ENCODE measurements at places on chromosomes 5 and 9. TPM values are rescaled to one million over a fixed set of nuclear protein-coding genes. Genes with fewer than 3 reads are reported as not detected.

Gene RACK1
- total RNA-seq = 4,986 TPM

- no peak for DNase-seq
Measured at GRCh38 chr5:22542340-22542739, 310.8 kb downstream of the CDH12 start.

Gene CAST
- total RNA-seq = 459 TPM

DNA sequence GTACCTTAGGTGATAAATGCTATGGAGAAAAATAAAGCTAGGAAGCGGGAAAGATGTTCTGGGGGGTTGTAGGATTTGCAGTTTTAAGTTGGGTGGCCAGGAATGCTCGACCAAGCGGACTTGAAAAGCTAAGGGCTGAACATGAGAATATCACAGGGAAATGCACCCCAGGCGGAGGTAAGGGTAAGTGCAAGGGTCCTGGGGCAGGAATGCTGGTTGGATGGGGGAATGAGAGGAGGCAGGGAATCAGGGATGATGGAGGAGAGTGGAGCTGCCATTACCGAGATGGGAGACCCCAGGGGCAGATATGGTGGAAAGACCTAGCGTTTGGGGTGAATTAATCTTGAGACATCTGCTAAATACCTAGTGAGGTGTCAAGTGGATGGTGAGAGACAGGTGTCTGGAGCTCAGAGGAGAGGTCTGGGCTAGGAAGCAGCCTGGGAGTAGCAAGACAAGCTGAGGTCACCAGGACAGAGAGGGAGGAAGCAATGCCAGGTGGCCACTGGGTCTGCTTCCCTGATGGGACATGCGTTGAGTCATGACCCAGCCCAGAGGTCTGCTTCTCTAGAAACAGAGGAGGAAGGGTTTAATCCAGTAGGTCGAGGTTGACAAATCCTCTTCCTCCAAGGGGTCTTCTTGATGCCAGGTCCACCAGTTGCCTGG, 77.7 kb upstream of the ASS1 start:
- no peak for DNase-seq

GRCh38 chr9:73038089-73038509, 85.2 kb upstream of the ALDH1A1 start:
- no peak for DNase-seq

DNA sequence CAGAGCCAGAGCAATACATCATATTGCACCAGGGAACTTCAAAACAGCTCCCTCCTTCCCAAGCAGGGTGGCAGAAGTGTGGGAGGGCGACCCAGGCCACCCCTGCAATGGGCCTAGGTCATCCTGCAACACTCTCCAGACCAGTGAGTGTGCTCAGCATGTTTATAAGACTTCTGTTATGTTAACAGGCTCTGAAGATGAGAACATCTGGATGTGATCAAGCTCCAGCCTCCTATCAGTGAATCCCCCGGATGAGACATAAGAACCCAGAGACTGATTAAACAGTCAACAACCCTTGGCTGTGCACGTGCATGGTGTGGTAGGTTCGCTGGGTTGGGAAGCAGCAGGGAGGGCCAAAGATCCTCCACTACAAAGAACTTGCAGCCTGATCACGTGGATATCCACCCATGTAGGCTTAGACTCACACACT, 63.3 kb downstream of the ABCA1 start:
- DNase-seq = no peak

DNA sequence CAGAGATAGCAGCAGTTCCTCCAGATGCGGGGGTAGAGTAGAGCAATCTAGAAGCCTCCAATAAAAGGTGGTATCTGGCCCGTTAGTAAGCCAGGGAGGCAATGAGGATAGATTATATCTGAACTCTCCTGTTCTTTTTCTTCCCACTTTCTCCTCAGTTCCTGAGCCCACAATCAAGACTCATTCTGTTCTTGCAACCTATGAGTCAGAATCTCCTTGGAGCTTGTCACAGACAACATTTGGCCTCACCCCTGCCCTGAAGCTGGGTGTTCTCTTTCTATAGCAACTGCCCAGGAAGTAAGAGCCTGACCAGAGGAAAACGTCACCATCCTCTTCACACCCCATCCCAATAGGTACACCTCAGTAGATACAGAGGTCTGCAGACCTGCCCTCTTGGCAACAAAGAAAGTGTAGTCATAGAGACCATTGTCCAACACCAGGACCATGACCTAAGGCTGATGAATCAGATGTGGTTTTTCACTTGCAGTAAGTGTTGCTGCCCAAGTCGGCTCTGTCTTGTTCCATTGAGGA, 76.3 kb upstream of the PCA3 start:
- peak; percentile 98 for DNase-seq

DNA sequence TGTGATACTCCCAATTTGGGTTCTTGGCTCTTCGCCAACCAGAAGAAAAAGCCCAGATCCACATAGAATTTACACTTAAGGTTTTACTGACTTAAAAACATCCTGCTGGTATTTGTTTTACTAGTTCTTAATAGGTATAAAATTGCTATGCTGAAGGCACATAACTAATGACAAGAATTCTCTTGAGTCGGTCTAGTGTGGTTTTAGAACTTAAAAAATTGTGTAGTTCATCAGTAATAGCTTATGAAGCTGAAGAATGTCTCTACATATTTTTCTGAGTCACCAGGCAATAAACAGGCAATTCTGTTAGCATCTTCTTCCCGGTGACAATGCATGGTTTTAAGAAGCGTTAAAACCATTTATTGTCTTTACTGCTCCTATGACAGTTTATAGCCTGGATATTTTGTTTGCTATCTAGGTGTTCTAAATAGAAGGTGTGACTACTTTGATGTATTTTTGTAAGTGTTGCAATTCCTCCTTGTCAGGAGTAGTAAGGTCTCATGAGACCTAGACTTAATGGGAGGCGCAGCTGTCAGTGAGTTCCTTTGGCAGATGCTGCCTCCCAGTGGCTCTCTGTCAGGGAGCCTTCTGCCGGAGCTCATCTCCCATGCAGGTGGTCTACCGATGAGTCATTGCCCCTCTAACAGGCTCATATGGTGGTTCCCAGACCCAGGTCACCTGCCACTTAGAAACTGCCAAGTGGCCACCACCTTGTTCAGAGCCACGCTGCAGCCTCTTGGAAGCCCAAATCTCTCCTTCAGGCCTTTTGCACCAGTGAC, 173.8 kb downstream of the MAST4 start:
- DNase-seq = no peak

DNA sequence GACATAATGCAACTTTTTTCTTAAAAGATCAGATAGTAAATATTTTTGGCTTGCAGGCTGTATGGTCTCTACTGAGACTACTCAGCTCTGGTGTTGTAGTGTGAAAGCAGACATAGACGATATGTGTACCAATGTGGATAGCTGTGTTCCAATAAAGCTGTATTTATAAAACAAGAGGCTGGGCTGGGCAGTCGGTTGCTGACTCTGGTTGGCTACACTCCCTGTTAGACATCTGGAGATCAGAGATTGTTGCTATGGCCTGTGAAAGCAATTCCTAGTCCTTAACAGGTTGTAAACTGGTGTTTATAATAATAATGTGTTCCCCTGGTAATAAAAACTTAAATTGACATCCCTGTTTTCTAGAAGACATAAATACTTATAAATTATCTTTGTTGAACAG, 24.4 kb upstream of the SCAMP1 start:
- DNase-seq = no peak

Gene SLC28A3
- 0.94 TPM for total RNA-seq
